ENCODE measurements at places on chromosomes 12 and 14.

GRCh38 chr12:66072566-66072965 is 58.0 kb downstream of the LLPH start:
- no peak for DNase-seq

GRCh38 chr12:116529048-116529447 is 30.1 kb upstream of the MAP1LC3B2 start:
- no peak for DNase-seq

DNA sequence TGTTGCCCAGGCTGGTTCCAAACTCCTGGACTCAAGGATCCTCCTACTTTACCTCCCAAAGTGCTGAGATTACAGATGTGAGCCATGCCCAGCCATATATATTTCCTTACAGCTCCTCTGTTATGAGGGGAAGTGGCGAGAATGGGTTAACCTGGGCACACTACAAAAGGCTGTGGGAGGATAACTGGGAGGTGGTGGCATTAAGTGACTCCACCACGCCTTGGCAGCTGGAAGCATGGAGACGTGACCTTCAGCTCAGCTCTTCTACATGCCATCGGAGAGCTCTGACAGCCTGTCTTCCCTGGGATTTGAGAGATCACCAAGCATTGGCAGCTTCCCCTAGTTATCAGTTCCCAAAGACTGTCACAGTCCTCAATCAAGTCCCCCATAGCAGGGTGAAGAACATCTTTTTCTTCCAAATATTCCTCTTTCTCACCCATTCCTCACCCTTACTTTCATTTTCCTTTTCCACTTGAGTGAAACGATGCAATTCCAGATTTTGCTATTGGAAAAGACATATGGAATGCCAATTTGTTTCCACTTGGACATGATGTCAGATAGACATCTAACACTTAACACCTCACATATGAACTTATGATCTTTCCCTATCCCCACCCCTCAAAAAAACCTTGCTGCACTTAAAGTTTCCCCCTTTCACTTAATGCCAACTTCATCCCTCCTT is 48.5 kb downstream of the PHLDA1 start:
- no peak for DNase-seq

DNA sequence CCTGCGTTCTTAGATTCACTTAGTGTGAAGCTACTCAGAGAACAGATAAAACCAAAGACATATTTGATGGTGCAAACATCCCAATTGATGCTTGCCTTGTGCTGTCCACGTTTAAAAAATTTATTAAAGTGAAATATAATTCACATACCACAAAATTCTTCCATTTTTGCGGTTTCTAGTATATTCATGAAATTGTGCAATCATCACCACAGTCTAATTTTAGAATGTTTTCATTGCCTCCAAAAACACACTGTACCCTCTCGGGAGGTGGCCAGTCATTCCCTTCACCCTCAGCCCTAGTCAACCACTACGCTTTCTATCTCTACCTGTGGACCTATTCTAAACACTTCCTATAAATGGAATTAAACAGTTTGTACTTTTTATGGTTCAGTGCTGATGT is 1109.2 kb downstream of the FLRT2 start:
- DNase-seq, result no peak

DNA sequence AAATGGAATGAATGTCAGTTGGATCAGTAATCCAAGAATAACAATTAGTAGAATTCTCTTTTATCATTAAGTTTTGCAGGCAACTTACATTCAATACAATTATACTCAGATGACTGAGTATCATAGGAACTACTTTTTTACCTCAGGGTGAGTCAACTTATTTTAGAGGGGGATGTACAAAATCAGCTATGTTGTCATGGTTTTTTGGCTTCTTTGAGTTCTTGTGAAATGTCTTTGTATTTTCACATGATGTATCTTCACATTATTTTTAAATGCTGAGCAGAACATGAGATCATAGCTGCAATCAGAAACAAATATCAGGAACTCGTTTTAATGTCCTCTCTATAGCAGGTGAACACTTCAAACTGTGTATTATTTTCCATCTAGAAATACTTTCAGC is 65.3 kb upstream of the PTPRR start:
- DNase-seq, result no peak

- DNase-seq, result no peak
These were observed 20.7 kb upstream of the PPP1R12A start for GRCh38 chr12:79955561-79955960.

- no peak for DNase-seq
These were observed 160.0 kb downstream of the ADGRD1 start for GRCh38 chr12:131113568-131114270.

- DNase-seq, result no peak
These were observed 553 bp downstream of the TRIM9 start for GRCh38 chr14:51094282-51094821.

DNA sequence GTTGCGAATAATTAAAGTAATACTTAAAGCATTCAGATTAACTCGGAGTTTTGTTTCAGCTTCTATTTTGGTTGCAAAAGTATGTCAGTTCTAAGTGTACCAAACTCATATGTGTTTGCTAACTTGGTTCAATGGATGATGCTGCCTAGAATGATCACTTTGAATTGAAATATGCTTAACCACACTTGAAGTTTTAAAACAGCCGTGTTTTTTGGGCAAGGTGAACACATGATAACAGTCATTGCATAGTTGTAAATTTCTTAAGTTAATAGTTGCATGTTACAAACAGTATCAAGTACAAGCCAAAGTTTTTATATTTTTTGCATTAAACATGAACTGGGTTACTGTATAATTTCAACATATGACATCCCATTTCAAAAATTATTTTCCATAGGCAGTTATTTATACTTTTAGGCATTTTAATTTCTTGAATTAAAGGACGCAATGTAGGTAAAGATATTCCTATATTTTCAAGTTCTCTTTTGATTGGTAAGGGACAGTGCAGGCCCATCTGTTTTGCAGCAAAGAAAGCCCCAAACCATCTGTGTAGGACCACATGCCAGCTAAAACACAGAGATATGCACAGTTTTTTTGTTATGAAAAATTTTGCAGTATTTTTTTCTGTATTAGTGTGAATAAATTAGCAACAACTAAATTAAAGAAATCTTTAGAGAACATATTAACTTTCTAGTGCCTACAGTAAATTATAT is 575.5 kb downstream of the PRKD1 start:
- DNase-seq, result no peak

DNA sequence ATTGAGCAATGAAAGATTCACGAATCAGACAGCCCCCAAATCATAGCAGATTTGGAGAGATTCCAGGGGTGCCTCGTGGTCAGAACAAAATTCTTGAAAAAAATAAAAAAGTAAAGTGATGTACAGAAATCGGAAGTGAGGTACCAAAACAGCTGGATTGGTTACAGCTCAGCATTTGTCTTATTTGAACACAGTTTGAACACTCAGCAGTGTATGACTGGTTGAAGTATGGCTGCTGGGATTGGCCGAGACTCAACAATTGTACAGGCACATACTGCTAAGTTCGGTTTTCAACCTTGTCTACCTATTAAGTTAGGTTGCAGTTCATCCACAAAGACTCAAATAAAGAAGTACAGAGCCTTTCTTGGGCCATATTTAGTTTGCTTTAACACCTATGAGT is 865.4 kb upstream of the TMEM132C start:
- no peak for DNase-seq

DNA sequence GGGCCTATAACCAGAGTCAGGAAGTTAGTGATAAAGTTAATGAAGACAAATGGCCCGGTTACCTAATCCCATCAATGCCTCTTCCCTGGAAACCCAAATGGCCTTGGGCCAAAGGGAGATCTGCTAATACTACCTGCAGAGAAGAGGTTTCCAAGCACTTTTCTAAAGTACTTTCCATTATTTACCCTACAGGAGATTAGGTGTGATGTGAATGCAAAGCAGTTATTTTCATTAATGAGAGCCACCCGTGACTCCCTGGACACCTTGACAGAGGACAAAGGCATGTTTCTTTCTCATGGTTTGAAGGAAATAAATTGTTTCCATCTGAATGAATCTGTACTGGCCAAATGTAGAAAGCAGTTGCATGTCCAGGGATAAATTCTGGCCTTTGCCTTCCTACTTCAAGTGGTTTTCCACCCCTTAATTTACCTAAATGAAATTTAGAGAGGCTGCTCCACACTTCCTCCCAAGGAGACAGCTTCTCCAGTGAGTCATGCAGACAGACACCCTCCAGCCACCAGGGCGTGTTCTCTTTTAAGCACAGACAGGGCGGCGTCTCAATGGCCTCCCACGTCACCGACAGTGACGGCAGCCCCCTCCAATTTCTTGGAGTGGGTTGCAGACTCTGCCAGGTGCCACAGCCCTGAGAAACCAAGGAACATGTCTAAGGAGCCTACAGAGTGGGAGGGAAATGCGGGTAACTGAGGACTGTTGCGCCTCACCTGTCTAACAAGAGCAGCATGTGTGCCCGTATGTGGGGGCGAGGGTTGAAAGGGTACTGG is 43.9 kb upstream of the GNPNAT1 start:
- no peak for DNase-seq

- DNase-seq, result no peak
These were observed 698 bp downstream of the ACOT6 start for GRCh38 chr14:73613046-73613383.

DNA sequence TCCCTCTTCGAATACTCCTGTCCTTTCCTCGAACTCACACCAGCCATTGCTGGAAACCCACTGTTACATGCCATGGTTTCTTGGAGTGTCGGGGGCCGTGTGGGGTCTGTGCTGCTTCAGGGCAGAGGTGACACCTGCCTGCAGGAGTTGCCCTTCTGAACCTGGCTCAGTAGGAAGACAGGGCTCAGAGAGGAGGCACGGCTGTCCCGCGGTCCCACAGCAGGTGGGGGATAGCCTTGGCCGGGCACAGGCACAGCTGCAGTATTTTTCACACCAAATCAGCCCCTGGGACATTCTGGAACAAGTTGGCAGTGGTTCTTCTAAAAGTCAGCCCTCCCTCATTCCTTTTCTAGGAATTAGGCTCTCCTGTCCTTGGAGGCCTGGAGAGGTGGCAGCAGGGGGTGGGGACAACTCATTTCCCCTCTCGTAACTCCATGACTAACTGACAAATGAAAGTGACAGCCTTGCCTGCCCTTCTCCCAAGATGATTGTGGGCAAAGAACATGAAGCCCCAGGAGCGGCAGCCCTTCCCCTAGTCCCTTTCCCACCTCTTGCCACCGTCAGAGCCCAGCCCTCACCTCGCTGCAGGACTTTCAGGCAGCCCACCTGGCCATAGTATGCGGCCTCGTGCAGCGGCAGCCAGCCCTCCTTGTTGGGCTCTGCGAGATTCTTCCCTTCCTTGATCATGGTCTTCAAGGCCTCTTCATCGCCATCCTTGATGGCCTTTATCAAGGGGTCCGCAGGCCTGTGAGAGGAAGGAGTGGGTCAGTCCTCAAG is 22.4 kb downstream of the ASB2 start:
- no peak for DNase-seq

- DNase-seq, result no peak
These were observed 19.4 kb downstream of the LPCAT3 start for GRCh38 chr12:6998715-6999451.

GRCh38 chr12:42039176-42039575 is 105.5 kb downstream of the GXYLT1 start:
- no peak for DNase-seq

- DNase-seq, result no peak
These were observed 168.1 kb upstream of the NOVA1 start for GRCh38 chr14:26765768-26766520.

GRCh38 chr12:103656291-103656690 is 69.2 kb downstream of the STAB2 start:
- no peak for DNase-seq

- no peak for DNase-seq
These were observed 117.2 kb upstream of the CCND2 start for GRCh38 chr12:4156317-4156716.

- DNase-seq, result no peak
These were observed 46.3 kb downstream of the ADGRD1 start for GRCh38 chr12:131000000-131000486.

GRCh38 chr12:108850854-108851573 is 6.4 kb downstream of the SSH1 start:
- DNase-seq, result no peak

GRCh38 chr12:127381681-127382080 is 885.3 kb upstream of the TMEM132C start:
- DNase-seq, result no peak

Data from CD8-positive, alpha-beta memory T cell (primary cell).